Brain (organoid and tissue), 16 donors: ENCODE measurements at places on chromosomes 1 and 21. TPM values are rescaled to one million over a fixed set of nuclear protein-coding genes. Genes with fewer than 3 reads are reported as not detected.

- peak; percentile 1 for DNase-seq
These were observed 475 bp upstream of the RPL5 start for GRCh38 chr1:92831368-92831761.

GRCh38 chr1:2428490-2428889 lies 16.1 kb upstream of the PEX10 start:
- DNase-seq, result no peak

GRCh38 chr1:233614173-233614742 lies 352 bp downstream of the KCNK1 start:
- peak; percentile 61 for DNase-seq

- peak; percentile 8 for DNase-seq
These were observed 10.9 kb downstream of the LRRC71 start for GRCh38 chr1:156931211-156931952.

- DNase-seq, result no peak
These were observed 3.0 kb downstream of the FCAMR start for GRCh38 chr1:206967096-206967849.

DNA sequence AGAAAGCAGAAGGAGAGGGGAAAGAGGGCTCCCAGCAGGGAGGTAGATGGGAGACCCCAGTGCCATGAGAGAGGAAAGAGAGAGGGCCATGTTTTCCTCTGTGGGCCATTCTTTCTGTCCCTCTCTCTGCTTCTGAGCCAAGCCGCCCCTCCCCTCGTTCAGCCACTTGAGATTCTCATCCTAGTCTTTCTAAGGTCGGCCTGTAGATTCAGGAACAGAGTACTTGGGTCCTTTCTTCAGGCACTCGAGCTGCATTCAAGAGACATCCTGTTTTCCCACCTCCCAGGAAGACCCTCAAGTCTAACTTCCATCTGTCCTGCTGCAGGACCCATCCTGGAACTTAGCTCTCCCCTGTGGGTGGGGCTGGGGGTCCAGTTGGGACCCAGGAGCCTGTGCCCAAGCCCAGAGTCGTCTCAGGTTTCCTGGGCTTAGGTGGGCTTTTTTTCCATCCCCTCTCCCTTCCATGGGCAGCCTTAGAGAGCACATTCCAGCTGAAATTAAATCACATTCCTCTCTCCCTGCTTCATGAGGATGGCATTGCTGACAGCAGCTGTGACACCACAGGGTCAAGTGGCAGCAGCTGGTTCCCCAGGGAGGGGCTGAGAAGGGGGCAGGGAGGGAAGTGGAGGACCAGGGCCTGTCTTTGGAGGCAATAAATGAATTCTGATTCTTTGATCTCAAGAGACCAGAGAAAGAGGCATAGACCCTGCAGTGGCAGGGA lies 13.0 kb downstream of the NES start:
- no peak for DNase-seq

DNA sequence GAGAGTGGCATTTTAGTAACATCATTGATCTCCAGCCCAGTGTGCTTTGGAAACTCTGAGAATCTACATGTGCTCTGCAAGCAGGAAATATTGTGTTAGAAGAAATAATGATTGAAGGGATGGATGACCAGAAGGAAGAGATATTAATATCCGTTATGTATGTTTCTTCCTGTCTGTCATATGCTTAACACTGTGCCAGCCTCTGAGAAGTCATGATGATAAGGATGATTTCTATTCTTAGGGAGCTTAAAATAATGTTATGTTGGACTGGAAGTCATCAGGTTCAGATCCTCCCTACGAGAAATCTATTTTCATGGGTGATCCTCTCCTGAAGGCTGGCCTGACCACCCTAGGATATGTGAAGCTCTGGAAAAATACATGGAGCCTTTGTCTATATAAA lies 192.4 kb upstream of the GORAB start:
- peak; percentile 54 for DNase-seq

GRCh38 chr1:214280386-214281020 lies 456 bp upstream of the SMYD2 start:
- peak; percentile 65 for DNase-seq

GRCh38 chr1:24978383-24979032 lies 48.4 kb upstream of the RUNX3 start:
- no peak for DNase-seq

GRCh38 chr21:20647607-20648006 lies 350.6 kb upstream of the NCAM2 start:
- DNase-seq, result no peak

DNA sequence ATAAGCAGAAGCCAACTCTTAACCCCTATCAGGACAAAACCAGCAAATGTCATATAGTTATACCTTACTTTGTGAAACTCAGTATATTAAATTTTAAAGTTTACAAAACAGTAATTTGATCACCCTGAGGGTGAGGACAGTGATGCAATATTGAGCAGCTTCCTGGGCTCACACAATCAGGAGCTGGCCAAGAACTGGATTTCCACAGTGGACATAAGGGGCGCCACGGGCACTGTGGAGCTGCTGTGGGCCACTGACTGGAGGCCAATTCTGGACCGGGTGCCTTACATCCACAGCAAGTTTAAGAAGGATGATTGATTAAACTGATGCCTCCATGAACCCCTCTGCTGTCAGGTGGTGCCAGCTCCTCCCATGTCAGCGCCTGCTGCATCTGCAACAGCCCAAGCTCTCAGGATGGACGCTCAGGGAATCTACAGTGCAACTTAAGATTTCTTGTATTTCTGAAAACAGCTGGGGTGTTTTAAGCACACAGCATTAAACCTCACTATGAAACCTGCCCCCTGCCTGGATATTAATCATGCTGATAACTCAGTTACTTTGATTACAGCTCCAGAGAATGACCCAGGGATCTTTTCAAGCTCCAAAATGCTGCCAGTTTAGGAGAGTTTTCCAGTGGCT lies 55.9 kb downstream of the TOR3A start:
- no peak for DNase-seq

The TRIM46 gene
- 11.0 TPM for polyA plus RNA-seq

The RPTN gene
- polyA plus RNA-seq, result not detected

The SETD4 gene
- 8.8 TPM for polyA plus RNA-seq

The LRRC38 gene
- polyA plus RNA-seq, result 0.24 TPM

The CRP gene
- polyA plus RNA-seq, result not detected
